ENCODE measurements at places on chromosomes 7 and 10.

GRCh38 chr7:101173752-101174244 lies 6.3 kb downstream of the NAT16 start:
- DNase-seq, result peak; percentile 45

GRCh38 chr7:151806204-151806603 lies 70.7 kb downstream of the PRKAG2 start:
- no peak for DNase-seq

DNA sequence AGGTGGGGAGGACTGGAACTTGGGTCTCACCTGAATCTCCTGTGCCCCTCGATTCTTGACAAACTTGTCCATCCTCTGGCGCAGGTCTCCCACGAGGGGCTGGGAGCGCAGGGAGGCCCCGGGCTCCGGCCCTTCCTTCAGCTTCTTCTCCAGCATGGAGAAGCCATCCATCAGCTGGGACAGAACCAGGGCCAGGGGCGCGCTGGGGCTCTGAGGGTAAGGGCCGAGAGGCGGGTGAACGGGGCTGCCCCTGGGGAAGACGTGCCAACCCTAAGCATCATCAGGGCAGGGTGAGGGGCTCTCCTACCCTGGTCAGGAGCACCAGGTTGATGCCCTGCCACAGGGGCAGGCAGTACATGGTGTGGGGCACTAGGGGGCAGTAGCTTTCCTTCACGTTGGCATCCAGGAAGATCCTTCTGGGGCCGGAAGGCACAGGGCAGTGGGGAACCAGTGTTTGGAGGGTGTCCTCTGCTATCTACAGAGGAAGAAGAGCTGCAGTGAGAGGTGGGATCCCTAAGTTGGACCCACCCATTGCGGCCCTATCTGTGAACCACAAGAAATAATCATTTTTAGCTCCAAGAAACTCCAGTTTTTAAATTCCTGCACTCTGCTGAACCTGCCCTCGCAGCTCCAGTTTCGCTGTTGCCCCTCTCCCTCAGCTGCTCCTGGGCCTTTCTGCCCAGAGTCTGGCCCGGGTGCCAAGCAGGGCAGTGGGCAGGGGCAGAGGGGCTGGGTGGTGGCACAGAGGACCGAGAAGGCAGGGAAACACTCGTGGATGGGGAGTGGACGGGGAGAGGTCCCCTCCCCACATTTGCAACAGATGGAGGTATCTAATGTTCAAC lies 10.8 kb upstream of the PYROXD2 start:
- DNase-seq, result peak; percentile 36

- no peak for DNase-seq
These were observed 92.0 kb downstream of the BBS9 start for GRCh38 chr7:33221390-33221789.

- DNase-seq, result no peak
These were observed 105.8 kb downstream of the BMPER start for GRCh38 chr7:34011017-34011695.

DNA sequence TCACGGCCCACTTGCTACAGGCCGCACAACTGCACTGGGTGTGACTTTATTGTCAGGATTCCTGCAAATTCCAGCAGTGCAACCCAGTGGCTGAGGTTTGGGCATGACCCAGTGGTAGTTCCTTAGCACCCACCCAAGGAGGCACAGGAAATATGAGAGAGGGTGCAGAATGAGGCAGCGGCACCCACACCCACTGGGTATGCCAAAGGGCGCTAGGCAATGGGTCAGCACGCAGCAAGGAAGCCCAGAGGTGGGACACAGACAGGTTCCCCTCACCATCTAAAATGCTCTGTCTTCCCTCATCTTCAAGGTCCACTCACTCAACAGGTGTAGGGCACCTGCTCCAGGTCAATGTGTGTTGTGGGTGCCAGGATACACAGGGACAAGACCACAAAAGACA lies 357.8 kb upstream of the MKI67 start:
- DNase-seq, result no peak

DNA sequence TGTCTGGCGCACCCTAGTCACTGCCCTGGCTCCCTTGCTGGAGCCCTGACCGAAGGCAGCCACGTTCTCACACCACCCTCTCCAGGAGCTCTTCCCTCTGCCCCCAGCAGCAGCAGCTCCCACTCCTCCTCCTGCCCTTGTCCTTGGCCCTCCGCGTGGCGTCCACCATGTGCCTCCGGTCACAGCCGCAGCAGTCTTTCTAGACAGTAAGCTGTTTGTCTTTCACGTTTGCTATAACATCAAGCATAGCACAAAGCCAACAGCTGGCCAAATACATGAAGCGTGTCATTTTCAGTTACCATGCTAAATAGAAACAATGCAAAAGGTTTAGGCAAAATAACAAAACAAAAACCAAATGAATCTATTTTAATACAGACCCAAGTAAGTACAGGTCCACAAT lies 3.3 kb downstream of the PITRM1 start:
- no peak for DNase-seq

- DNase-seq, result no peak
These were observed 20.4 kb downstream of the GATA3 start for GRCh38 chr10:8074881-8075280.

GRCh38 chr7:142782922-142783900 lies 12.4 kb downstream of the PRSS2 start:
- peak; percentile 77 for DNase-seq

- DNase-seq, result no peak
These were observed 11.0 kb downstream of the MYOF start for GRCh38 chr10:93471110-93471651.

- DNase-seq, result peak; percentile 26
These were observed 745 bp downstream of the YWHAG start for GRCh38 chr7:76358011-76358480.

GRCh38 chr10:32041290-32042028 lies 14.8 kb downstream of the KIF5B start:
- no peak for DNase-seq

GRCh38 chr10:97002670-97003069 lies 170.6 kb downstream of the LCOR start:
- no peak for DNase-seq

GRCh38 chr7:151086802-151087244 lies 548 bp downstream of the AGAP3 start:
- DNase-seq, result no peak

DNA sequence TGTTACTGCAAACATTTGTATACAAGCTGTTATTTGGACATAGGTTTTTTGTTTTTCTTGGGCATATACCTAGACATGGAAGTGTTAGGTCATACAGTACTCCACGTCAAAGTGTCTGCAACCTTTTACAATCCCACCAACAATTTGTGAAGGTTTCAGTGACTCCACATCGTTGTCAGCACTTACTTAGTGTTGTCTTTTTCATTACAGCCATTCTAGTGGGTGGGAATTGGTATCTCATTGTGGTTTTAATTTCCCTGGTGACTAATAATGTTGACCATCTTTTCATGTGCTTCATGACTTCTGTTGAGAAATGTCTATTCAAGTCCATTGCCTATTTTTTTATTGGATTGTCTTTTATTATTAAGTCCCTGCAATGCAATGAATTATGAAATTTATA lies 95.0 kb downstream of the UBE3C start:
- DNase-seq, result no peak

- no peak for DNase-seq
These were observed 5.3 kb downstream of the DYDC1 start for GRCh38 chr10:80351220-80351619.

DNA sequence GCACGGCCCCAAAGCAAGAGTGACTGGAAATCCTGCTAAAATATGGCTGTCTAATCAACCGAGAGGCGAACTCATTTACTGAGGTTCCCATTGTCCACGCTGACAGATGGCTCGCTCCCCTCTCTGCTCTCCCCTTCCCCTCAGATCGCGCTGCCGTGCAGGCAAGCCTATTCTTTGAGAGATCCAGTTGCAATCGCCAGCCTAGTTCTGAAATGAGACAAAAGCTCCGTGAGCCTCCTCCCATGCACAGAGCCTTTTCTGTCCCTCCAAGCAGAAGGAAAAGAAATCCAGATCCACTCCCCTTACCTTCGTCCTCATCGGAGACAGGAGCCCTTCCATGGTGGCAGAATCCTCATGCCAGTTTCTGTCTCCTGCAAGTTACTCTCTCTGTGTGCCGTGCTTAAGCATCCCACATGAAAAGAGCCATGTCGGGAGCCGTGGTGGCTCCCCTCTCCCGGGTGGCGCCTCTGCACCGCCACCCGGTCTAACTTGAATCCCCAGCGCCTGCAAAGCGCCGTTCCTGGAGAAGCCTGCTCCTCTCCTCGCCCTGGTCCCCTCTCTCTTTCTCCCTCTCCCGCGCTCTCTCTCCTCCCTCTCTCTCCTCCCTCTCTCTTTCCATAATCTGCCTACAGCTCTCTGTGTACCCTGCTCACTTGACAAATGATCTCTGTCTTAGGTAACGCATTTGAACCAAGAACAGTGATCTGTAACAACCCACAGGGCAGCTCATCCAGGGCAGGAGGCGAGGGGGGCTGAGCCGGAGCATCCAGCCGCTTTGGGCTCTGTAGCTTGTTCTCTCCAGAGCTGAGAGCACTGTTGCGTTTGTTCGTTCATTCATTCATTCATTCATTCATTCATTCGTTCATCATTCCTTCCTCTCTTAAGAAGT lies 156.8 kb downstream of the FRMD4A start:
- no peak for DNase-seq

GRCh38 chr7:137992550-137993394 lies 9.1 kb downstream of the CREB3L2 start:
- DNase-seq, result no peak

DNA sequence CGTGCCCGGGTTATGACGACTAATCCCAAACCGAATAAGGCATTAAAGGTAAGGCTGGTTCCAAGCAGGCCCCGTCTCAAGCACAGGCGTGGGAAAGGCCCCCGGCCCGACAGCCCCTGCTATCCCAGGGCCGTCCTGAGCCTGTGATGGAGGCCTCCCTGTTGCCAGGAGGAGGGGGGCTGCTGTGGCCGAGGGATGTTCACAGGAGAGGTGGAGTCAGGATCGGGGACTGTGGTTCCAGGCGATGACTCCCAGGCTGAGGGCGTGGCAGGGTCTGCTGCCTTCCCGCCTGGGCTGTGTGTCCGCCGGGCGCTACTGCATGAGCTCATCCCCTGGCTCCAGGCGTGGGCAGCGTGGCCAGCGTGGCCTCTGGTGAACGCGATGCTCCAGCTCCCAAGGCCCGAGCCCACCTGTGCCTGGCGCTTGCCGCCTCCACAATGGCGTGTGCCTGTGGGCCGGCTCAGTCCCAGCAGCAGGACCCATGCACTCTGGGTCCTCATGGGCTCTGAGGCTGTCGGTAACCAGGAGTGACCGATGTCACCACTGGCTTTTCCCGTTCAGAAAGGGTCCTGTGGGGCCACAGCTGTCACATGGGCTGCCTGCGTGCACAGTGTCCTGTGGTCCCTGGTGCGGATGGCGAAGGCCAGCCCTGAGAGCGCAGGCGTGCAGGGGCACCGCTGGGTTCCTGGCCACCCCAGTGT lies 8.8 kb downstream of the MAFK start:
- DNase-seq, result no peak

GRCh38 chr10:93535293-93535692 lies 31.2 kb upstream of the FFAR4 start:
- DNase-seq, result no peak

DNA sequence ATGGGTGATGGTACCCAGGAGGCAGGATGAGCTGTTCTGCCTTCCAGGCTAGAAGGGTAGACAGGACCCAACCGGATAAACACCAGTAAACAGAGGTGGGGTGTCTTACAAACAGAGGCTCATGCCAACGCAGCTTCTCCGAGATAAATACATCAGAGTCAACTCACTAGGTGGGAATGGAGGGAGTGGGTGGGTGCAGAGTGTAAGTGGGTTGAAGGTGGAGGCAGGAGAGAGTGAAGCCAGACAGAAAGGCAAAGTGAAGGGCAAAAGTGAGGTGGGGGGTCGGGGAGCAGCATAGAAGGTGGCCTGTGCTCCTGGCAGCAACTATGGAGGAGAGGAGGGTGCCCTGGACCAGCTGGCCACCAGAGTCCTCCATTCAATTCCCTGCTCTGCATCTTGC lies 40.4 kb upstream of the COL13A1 start:
- no peak for DNase-seq

- no peak for DNase-seq
These were observed 373.5 kb upstream of the CELF2 start for GRCh38 chr10:10644008-10644646.

- DNase-seq, result no peak
These were observed 176.5 kb downstream of the SUGCT start for GRCh38 chr7:40311307-40311706.

DNA sequence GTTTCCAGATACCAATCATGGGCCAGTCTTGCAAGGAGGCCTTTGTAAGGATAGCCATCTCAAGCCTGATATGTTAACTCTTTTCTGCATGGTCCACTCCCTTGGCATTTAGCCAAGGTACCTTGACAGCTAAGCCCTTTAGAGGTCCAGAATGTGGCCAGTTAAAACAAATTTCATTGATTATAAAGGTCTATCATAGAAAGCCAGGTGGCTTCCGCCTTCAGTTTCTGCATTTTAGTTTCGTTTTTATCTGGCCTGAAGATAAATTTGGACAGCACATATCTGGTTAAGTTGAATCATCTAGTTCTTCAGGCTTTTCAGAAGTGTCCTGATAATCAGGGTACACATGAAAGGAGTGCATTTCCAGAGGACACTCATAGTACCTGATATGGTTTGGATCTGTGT lies 30.7 kb downstream of the ANKIB1 start:
- DNase-seq, result no peak

- DNase-seq, result no peak
These were observed 29.7 kb upstream of the CALN1 start for GRCh38 chr7:72441791-72442190.

All from CD4-positive, alpha-beta T cell treated with Interleukin-4 for 4 hours (primary cell).